ENCODE measurements at places on chromosomes 16 and 17. TPM values are rescaled to one million over a fixed set of nuclear protein-coding genes. Genes with fewer than 3 reads are reported as not detected.

GRCh38 chr17:61177351-61177750 lies 222.3 kb upstream of the TBX2 start:
- DNase-seq: no peak

DNA sequence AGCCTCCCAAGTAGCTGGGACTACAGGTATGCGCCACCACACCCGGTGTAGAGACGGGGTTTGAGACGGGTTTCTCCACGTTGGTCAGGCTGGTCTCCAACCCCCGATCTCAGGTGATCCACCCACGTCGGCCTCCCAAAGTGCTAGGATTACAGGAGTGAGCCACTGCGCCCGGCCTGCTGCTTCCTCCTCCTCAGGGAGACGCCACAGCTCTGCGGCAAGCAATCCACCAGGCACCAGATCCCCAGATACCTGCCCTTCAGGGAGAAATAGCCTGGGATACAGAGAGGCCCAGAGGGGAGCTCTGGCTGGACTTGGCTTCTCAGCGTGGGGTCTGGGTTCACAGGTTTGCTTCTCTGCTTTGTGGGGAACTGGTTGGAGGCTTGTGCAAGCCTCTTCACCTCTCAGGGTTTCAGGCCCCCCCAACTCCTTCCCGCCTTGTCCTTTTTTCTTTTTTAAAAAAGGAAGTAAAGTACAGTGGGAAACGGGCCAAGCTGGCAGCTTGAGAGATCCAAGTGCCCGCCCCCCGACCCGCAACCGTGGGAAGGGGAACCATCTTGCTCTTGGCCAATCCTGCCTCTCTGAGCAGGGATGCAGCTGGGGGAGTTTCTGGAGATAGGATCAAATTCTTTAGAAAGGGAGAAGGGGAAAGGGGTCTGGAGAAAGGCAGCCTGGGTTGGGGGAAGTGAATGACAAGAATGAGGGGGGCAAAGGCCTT lies 2.6 kb upstream of the SPHK1 start:
- peak; percentile 49 for DNase-seq

CNGB1 gene
- not detected for total RNA-seq

GRCh38 chr17:31486351-31487062 lies 95.0 kb downstream of the RAB11FIP4 start:
- peak; percentile 79 for DNase-seq

DHRS7C gene
- total RNA-seq: not detected

Measured in body of pancreas (tissue), 4 donors.